Karpas-422 (cell line): ENCODE measurements at places on chromosomes 2 and 18. TPM values are rescaled to one million over a fixed set of nuclear protein-coding genes. Genes with fewer than 3 reads are reported as not detected.

- peak; percentile 70 for DNase-seq
These were observed 28.4 kb downstream of the SCYGR8 start for GRCh38 chr2:227774011-227774624.

- DNase-seq = peak; percentile 85
These were observed 103.3 kb downstream of the MDH1 start for GRCh38 chr2:63692002-63692606.

DNA sequence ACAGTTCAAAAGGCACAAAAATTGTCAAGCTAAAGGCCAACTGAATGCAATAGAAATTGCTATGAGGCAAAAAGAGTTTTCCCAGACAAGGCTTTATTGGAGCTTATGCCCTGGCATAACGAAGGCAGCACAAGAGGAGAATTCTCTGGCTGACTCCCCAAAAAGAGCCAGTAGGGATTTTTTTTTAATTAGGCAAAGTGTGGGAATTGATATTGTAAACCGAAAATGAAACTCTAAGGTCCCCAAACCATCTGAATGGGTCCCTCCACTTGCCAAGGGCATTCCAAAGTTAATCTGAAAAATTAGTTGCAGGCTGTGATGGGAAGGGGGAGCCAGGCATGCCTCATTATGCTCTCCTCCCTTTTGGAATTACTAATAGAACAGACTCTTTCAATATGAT lies 118.9 kb downstream of the SPOPL start:
- no peak for DNase-seq

DNA sequence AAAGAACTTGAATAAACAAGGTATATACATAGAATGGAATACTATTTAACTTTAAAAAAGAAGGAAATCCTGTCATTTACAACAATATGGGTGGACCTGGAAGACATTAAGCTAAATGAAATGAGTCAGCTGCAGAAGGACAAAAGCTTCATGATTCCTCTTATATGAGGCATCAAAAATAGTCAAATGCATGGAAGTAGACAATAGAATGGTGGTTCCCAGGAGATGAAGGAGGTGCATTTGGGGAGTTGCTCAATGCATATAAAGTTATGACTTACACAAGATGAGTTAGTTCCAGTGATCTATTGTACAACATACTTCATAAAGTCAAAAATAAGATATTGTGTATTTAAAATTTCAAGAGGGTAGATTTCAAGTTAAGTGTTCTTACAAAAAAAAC lies 426.1 kb upstream of the UBE2E3 start:
- no peak for DNase-seq

GRCh38 chr18:45007531-45007930 lies 326.8 kb downstream of the SETBP1 start:
- DNase-seq = no peak

DNA sequence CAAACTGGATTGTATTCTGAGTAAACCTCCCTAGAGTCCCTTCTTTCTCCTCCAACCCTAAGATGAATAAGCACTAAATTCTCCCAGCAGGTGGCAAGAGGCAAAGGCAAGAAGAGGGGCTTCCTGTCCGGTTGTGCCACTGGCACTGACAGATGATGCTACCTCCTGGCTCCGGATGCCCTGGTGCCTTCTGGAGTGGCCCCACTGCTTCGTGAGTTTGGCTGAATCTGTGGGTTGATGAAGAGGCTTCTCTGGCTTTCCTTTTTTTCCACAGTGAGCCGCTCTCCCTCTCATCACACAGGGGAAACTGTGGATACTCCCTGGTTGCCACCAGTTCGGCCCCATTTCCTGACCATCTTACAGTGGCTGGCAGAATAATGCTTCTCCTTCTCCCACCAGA lies 404.7 kb downstream of the GALR1 start:
- DNase-seq = no peak

DNA sequence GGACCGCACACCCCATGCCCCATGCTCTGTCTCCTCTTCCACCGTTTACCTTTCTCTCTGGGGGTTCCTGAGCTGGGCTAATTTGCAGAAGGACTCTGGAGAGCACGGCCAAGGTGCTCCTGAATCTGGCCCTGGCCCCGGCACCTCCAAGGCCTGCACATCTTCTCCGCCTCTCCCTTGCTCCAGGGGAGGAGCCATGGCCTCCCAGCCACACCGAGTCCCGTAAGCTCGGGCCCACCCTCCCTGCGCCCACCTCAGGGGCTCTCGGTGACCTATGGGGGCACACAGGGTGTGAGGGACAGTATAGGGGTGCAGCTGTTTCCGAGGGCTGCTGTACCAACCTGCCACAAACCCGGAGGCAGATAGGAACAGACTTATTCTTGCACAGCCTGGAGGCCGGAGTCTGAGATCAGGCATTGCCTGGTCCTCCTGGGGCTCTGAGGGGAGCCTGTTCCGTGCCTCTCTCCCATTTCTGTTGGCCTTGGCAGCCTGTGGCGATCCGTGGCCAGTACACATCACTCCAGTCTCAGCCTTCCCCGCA lies 127.3 kb upstream of the GPC1 start:
- no peak for DNase-seq

DNA sequence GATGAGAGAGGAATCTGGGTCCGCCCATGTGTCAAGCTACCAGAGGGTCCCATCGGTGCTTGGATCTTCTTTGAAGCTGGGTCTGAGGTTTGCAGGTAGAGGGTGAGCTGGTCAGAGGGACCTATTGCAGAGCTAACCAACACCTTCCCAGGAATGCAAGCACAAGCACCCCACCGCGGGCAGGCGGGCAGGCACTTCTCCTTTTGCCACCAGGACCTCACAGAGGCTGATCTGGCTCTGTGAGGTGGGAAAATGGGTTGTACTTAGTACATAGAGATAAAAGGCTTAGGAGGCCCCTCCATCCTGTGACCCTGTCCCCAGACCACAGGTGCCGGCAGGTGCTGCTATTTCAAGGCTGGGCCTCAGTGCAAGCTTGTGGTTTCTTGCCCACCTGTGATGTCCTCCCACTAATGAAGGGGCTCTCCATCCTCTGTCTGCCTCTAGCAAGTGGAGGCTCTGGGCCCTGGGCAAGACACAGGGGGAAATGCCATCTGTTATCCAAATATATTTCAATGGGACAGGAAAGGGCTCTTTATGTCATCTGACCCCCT lies 31.4 kb upstream of the IL37 start:
- DNase-seq = no peak

- DNase-seq = no peak
These were observed 199.6 kb downstream of the PRKCE start for GRCh38 chr2:45851111-45851510.

DNA sequence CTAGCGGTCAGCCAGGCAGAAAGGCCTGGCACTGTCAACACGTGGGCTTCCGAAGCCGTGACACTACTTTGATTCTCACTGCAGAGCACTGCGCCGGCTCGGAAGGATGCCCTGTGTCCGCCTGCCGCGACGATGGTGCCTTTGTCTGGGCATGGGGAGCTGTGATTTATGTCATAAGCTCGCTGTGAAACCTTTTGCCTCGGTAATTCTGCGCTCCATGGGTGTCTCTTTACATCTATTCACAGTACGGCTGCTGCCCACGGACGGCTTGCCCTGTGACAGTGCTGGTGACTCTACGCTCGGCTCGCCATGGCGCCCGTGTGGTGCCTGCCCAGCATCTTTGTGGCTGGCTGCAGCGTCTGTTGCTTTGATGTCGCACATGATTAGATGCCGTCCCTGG lies 43.1 kb upstream of the GBX2 start:
- no peak for DNase-seq

GRCh38 chr2:44102790-44103562 lies 65.7 kb upstream of the PPM1B start:
- DNase-seq = no peak

SAG gene
- not detected in 2 replicates for total RNA-seq

AQP12A gene
- total RNA-seq = not detected in 2 replicates

SP140L gene
- total RNA-seq = 17.0 and 17.5 TPM in 2 replicates

FHOD3 gene
- 23.4 and 26.6 TPM in 2 replicates for total RNA-seq

COL4A3 gene
- total RNA-seq = 0.04 and 0.60 TPM in 2 replicates

PFN4 gene
- total RNA-seq = 2.1 TPM in 1 of 2 replicates, not detected in the other

STAT4 gene
- total RNA-seq = not detected in 2 replicates
